NK-92 treated with Interleukin-12 subunit alpha and Interleukin-12 subunit beta, amount 100 ng/mL, for 24 hours (cell line): ENCODE measurements at places on chromosomes 12 and 14.

DNA sequence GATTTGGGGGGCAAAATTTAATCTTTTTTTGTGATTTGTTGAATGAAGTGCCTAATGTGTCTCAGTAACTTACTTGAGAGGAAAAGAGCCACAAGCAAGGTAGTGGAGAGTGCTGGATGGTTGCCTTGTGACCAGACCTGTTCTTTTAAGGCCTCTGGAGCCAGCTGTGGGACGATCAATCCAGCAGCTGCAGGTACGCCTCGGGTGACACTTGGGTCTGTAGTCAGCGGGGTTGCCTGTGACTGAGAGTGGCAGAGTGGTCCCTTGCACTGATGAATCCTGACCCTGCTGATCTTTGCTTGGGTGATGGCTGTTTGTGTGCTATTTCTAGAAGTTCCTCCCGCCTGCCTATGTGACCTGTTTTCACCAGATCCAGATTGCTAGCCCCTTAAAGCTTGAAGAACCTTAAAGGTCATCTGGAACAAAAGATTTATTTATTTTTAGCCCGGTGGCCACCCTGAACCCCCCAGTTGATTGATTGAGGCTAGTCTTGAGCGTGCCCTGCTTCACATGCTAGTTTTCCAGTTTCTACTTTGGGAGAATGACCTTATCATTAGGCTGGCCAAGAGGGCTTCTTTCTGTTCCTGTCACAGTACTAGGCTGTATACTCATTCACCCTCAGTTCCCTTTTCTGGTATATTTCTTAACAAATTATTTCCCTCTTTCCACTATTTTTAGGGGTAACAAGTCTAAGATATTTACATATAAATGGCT lies 23.2 kb downstream of the PRKCH start:
- DNase-seq = peak; percentile 35

- DNase-seq = no peak
These were observed 1.1 kb downstream of the BEGAIN start for GRCh38 chr14:100586153-100586402.

DNA sequence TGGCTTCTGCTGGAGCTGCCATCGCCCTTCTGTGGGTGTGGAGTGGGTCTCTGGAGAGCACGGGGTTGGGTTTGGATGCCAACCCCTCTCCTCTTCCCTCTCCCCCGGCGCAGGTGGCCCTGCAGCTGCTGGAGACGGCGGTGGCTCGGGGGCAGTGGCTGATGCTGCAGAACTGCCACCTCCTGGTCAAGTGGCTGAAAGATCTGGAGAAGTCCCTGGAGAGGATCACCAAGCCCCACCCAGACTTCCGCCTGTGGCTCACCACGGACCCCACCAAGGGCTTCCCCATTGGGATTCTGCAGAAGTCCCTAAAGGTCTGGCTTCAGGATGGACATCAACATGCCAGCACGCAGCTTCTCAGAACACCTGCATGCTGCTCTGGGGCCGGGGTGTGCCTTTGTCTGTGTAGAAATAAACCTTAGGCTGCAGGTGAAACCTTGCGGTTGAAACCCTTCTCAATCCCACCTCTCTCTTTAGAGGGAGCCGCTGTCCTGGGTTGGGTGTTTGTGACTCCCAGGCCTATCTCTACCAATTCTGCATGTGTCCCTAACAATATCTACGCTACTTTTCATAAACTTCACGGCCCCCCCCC lies 44.3 kb downstream of the CCDC92 start:
- no peak for DNase-seq

DNA sequence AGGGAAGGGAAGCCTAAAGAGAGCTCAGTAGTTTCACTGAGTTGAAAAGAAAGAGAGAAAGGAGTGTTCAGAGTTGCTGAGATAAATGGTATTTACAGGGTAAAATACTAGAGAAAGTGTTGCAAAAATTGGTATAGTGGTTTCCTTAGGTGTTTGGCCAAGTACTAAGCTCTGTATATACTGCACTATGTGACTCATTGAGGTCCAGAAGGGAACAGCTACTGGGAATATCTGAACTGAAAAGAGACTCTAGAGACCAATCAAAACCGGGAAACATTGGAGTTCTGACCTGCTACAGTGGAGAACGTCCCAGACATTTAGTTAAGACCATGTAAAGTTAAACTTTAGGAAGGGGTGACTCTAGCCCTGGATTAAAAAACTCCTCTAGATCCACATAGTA lies 42.7 kb upstream of the ALX1 start:
- DNase-seq = no peak

- DNase-seq = no peak
These were observed 4.9 kb downstream of the PPP1R3E start for GRCh38 chr14:23297611-23298277.

- DNase-seq = peak; percentile 28
These were observed 110.5 kb downstream of the ASCL4 start for GRCh38 chr12:107884769-107885694.

GRCh38 chr12:96238336-96239047 lies 44.3 kb downstream of the ELK3 start:
- DNase-seq = no peak

DNA sequence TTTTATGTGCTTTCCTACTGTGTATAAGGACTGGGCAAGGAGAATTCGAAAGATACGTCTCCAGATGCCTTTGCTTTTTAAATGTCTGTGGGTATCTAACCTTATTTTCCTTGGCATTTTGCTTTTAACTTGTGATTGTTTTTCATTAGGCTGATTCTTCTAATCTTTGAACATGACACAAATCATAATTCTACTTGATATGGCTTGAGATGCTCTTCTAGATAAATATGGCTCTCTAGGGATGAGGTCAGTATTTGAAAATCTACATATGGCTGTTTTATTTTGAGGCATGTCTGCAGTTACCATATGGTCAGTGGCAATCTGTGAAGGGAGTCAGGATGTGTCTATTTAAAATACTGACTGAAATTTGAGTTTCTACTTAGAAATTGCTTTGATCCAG lies 139.2 kb downstream of the SLC2A13 start:
- DNase-seq = no peak

DNA sequence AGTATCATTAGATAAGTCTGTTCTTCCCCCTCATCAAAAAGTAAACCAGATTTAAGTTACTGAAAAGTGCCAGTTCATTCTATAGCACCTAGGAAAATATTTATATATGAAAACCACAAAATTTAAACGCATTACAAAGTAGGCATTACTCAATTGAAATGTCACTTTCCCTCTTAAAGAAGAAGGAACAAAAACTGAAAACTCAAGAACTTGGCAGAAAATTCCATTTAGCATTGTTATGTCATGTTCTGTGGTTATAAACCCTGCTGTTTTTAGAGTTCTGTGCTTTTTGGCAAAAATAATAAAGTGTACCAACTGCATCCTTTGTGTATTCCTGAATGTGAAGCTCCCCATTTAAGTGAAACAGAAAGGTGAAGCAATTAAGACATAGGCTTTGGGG lies 3.6 kb downstream of the FGD4 start:
- DNase-seq = no peak

GRCh38 chr14:77278461-77279230 lies 7.6 kb upstream of the NGB start:
- DNase-seq = no peak

- no peak for DNase-seq
These were observed 26.2 kb upstream of the TRAF3 start for GRCh38 chr14:102751088-102751487.

DNA sequence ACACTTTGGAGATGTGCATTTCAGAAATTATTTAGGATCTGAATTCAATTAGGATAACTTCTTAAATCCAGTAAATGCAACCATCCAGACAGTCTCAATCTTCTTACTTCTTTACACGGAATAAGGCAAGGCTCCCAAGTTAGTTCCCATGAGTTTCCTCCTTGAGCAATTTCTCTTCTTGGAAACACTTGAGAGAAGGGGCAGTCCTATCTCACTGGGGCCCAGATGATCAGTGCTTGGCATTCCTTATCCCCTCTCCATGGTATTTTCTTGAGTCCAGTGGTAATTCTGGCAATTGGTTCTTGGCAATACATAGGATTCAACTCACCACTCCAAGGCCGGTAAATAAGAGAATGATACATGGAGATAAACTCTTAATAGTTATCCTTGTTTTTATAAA lies 87.1 kb upstream of the PTHLH start:
- no peak for DNase-seq

DNA sequence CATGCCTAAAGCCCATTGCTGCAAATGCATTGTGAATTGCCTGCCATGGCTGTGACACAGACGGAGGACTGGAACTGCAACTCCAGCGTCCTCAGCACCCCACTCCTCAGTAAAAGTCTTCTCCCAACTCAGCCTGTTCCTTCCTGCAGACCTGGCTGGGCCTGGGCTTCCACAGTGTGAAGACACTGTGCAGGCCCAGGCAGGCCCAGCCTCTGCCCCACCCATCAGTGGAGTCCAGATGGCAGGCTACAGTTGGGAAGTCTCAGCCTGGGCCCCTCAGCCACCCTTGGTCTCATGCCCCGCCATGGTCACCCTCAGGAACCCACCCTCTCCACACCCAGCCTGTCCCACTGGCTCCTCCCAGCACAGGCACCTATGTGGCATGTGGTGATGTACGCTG lies 22.0 kb downstream of the VSX2 start:
- DNase-seq = no peak

DNA sequence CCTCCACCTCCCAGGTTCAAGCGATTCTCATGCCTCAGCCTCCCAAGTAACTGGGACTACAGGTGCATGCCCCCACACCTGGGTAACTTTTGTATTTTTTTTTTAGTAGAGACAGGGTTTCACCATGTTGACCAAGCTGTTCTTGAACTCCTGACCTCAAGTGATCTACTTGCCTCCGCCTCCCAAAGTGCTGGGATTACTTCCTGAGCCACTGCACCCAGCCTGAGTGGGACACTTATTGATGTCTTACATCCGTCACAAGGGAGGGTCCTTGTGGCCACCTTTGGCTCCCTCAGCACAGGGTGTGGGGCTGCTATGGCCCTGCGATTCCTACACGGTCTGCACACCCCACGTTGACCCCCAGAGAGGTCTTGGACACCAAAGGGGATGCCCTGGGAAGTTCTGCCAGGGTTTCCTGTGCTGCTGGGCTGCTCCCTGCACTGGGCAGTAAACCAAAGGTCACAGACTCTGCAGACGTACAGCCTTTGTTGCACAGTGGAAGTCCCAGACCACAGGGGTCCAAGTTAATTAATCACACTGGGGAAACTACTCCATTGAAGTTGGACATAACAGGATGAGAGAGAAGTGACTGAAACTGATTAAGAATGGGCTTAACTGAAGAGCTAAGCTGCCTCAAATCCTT lies 95.7 kb downstream of the SAMD4A start:
- no peak for DNase-seq

DNA sequence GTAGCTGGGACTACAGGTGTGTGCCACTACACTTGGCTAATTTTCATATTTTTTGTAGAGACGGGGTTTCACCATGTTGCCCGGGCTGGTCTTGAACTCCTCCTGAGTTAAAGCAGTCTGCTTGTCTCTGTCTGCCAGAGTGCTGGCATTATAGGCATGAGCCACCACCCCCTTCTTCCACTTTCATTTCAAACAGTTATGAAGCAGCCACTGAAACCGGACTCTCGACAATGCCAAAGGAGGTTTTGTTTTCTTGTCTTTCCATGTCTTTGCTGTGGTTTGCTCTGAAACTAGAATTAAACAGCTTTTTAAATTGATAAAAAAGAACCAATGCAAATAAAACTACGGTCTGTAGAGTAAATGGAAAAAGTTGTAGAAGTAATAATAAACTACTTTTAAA lies 30.4 kb downstream of the RAP1B start:
- DNase-seq = no peak
